Stimulated activated CD8-positive, alpha-beta memory T cell treated with anti-CD3 and anti-CD28 coated beads, Interleukin-2, amount 100 ng/mL, for 1 hour (primary cell): ENCODE measurements at places on chromosomes 11 and 22.

GRCh38 chr11:64092111-64092760 lies 56.5 kb downstream of the FLRT1 start:
- DNase-seq, result no peak

DNA sequence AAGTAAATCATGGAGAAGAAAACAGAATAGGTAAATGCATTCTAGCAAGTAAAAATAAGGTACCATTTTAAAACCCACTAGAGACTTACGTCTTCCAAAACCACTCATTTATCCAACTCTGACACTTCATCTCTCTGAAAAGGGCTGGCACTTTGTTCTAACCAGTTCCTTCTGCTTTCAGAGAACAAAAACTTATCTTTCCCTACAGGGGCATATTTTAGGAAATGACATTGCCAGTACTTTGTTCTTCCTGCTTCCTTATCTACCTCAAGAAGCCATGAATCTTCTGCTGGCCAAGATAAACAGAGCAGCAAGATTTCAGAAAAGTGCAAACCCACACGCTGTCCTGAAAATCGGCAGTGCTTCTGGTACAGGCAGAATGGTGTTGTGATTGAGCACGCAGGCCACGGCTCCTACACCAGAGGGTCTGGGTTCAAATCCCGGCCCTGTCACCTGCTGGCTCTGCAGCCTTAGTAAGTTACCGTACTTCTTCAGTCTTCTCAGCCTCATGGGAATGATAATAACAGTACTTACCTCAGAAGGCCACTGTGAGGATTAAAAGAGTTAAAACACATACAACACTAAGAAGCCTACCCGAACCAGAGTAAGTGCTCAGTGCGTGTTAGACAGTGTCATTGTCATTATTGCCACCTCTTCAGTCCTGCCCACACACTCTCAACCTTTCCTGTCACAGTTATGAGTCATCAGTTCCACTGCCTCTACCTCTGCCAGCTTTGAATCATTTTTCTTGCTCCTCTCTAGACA lies 11.0 kb downstream of the MPZL3 start:
- DNase-seq, result peak; percentile 41

GRCh38 chr11:2990617-2991451 lies 1.3 kb downstream of the NAP1L4 start:
- DNase-seq, result no peak

DNA sequence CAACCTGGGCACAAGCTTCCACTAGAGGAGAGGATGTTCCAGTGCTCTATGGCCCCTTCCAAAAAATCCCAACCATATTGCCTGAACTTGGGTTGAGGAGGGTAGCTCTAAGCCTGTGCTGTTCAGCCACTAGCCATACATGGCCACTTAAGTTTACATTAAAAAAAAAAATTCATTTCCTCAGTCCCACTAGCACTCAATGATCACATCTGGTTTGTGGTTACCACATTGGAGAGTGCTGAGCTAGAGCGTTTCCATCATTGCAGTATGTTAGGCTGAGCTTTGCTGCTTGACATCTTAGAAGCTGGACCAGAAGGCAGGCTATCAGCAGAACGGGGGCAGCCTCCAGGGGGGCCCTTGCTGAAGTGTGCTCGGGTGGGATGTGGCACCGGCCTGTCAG lies 43.5 kb upstream of the CYP2D6 start:
- no peak for DNase-seq

GRCh38 chr22:38312261-38312800 lies 4.9 kb downstream of the CSNK1E start:
- DNase-seq, result no peak

DNA sequence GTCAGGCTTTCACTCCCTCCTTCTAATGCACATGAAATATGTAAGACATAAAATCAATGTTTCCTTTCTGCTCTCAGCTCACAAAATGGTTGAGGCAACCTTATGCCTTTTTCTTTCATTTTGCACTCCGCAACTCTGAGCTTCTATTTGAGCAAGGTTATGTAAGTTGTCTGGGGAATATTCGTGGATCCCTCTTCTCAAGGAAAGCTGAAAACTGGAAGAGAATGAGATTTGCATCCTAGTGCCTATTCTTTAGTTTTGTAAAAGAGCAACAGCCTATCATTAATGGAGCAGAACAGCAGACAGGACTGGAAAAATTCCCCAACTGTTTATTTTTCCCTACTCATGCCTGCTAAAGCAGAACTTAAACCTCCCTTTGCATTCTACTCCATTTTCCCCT lies 141.7 kb downstream of the FAM76B start:
- no peak for DNase-seq
